ENCODE measurements at places on chromosomes 2 and 18.

- no peak for DNase-seq
Measured at GRCh38 chr2:196238836-196239380, 67.5 kb upstream of the STK17B start.

DNA sequence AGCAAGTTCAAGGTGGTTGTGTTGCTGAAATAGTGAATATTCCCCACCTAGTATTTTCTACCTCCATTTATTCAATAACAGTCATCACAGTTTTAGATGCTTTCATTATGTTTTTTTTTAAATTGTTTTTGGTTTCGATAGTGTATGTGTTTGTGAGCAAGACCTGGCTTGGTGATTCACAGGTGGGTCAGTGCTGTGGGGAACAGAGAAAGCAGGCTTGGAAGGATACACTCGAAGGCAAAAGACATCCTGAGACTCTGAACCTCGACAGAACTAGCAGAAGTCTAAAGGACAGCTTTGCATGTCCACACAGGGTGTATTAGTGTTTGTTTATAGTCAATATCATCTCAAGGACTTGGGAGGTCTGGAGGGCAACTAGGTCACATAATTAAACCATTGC lies 551.5 kb downstream of the RIT2 start:
- DNase-seq: no peak

DNA sequence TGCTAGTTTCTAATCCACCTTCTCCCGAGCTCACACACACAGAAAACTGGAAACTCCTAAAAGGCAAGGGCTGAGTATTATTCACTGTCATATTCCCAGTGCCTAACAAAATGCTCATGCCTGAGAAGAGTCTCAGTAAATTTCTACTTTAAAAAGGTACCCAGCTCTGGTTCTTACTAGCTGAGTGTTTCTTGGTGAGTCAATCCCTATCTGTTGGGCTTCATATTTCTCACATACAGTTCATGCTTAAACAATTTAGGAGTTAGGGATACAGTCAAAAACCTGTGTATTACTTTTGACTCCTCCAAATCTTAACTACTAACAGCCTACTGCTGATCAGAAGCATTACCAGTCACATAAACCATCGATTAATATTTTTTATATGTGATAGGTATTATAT lies 204.9 kb downstream of the EN1 start:
- DNase-seq: no peak

DNA sequence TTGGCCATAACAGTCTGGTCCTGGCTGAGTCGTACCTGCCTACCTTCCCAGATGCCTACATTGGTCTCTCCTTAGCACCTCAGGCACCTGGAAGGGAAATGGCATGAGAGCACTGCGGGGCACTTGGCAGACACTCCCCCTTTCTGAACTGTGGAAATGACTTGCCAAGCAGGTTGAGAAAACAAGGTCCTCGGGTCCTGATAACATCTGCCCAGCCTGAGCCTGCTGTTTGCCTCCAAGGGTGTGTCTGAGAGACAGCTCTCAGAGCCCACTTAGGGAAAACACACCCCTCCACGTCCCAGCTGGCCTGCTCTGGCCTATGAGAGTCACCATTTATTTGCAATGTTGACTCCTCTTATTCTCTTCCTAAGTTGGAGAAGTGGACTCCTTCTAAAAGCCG lies 10.5 kb downstream of the FAM110C start:
- no peak for DNase-seq

DNA sequence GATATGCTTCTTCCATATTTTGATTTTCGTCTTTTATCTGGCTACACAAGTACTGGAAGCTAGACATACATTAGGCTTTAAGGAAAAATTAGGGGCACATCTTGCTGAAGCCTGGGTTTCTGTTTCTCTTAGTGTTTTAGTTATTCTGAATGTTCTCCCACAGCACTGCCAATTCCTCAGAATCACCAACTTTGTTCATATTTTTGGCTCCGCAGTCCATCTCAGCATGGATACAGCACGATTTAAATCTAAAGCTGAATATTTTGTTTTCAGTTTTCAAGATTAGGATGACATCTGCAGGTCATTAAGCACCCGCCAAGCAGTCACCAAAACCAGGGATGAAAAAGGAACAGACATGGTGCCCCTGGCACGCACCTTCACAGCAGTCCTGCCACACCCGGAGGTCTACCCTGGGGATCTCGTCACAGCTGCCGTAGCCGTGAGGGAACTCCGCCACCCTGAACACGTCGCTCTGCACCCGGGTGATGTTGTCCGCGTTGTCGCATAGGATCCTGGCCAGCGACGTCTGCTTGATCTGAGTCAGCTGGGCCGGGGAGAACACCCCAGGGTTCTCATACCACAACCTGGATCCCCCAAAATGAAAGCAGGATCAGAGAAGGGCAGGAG lies 101.2 kb downstream of the PXDN start:
- no peak for DNase-seq

DNA sequence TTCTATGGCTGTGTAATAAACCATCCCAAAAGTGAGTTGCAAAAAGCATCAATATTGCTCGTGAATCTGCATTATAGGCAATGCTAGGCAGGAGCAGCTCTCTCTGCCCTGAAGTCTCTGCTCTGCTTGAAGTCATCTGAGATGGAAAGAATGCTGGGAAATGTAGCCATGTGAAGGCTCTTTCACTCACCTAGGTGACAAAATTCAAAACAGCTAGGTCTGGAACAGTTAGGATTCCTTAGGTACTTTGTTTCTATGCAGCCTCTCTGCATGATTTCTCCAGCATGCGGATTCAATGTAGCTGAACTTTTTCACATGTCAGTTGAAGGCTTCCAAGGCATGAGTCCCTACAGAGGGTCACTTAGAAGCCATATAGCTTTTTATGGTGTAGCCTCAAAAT lies 1383.7 kb downstream of the LRP1B start:
- DNase-seq: no peak

GRCh38 chr18:23871410-23871809 lies 143.1 kb upstream of the TTC39C start:
- no peak for DNase-seq

- DNase-seq: no peak
Measured at GRCh38 chr2:8133913-8134472, 547.9 kb upstream of the ID2 start.

GRCh38 chr2:3683748-3684454 lies 19.5 kb upstream of the DCDC2C start:
- no peak for DNase-seq

- DNase-seq: no peak
Measured at GRCh38 chr18:46751882-46752281, 5.0 kb downstream of the ST8SIA5 start.

DNA sequence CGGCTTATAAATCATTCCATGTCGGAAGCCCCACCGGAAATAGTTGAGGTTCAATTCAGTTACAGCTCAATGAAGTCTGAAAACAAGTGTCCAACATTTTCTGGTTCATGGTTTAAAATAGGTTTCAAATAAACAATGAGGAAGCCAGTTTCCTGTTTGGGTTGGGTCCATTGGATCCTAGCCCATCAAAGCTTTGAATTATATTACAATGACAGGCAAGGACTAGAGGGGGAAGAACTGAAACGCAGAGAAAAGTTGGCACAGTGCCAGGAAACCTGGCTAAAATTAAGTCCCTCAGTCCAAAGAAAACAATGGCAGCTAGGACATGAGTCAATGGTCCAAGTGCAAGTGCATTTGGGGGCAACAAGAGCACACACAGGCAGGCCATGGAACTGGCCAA lies 32.0 kb downstream of the SLC14A1 start:
- DNase-seq: no peak

- no peak for DNase-seq
Measured at GRCh38 chr18:49701190-49701589, 112.1 kb downstream of the ACAA2 start.

DNA sequence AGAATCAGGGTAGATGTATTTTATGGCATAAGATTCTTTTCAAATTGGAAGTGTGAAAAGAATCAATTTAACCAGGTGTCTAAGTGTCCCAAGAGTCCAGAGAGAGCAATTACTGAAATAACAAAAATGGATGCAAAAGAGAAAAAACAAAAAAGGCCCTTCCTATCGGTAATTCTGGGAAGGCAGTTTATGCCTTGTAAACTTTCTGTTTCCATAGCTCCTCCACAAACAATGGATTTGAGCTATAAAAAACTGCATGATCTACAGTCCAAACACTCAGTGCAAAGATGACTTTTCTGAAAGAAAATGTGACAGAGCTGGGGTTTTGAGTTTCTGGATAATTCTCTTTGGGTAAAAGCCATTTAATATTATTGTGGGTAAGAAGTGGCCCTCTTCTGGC lies 366.1 kb downstream of the EN1 start:
- no peak for DNase-seq

GRCh38 chr2:1854729-1855547 lies 110.6 kb upstream of the PXDN start:
- DNase-seq: peak; percentile 57

DNA sequence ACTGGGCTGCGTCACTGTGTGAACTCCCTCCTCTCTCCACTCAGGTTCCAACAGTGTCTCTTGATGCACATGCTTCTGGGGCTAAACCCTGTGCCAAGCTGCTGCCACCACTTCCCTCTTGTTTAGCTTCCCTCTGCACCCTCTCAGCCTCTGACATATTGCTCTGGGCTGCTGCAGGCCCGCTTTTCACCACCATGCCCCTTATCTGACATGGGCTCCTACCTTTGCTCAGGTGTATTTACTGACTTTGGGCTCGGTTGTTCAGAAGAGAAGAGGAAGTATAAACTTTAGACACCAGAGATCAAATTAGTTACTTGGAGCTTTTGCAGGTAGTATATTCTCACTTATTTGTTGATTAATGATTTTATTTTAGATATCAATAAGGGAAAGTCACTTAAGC lies 77.6 kb downstream of the WDR7 start:
- DNase-seq: no peak

- DNase-seq: no peak
Measured at GRCh38 chr18:79945118-79946042, 6.1 kb downstream of the SLC66A2 start.

Measured in HTR-8/SVneo (cell line).